Omental fat pad (tissue), 4 donors: ENCODE measurements at places on chromosomes 3 and 15.

- no peak for DNase-seq
Measured at GRCh38 chr3:129467932-129468331, 27.9 kb downstream of the IFT122 start.

- no peak for DNase-seq
Measured at GRCh38 chr3:158333736-158334135, 223.8 kb downstream of the RSRC1 start.

DNA sequence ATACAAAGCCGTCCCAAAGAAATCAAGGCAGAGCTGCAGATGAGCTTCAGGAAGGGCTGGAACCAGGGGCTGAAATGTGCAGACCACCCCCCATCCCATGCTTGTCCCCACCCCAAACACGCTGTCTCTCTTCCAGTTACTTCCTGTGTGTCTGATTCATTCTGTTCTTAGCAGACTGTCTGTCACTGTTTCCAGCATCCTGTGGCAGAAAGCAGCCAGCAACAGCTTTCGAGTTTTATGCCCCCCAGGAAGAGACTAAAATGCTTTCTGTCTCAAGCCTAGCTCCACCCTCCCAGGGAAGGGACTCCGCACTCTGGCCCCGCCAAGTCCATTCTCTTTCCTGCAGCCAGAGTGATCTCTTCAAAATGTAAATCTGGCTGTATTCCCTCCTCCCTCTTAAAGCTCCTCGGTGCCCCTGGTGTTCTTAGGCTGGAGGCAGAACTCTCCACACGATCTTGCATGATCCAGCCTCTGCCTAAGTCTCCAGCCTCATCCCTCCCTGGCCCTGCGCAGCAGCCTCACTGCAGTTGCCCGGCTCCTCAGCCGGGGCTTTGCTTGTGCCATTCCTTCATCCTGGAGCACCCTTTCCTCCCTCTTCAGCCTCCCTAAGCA is 41.5 kb downstream of the HRH1 start:
- no peak for DNase-seq

DNA sequence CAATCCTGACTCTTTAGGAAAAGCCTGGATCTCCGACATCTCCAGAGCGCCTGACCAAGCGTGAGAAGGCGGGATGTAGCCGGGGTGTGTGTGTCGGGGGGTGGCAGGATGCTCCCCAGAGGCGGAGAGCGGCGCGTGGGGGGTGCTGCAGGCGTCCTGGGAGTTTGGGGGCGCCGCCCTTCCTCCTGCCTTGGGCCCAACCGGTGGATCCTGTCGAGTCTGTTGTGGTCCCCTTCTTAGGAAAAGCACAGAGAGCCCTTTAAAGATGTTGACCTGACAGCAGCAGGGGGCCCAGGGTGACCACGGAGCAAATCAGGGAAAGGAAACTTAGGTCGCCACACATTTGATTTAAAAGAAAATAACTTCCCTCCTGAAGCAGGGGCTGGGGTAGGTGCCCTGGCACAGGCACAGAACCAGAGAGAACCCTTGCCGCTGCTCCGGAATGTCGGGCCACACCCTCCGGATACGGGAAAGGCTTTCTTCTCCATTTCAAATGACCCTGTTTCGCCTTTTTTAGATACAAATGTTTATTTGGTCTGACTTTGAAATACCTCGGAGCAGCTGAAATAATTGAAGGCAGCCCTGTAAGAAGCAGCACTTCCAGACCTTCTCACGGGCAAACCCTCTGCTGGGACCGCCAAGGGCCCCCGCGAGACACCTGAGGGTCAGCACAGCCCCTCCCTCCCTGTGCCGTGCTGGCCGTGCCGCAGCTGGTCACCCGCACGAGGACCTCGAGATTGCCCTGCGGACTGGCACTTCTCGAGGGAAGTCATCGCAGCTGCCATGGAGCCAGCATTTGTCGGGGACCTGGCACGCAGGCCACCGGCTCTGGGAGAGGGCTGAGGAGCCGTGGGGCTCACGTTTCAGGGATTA is 102.9 kb upstream of the KLF13 start:
- DNase-seq = no peak

- no peak for DNase-seq
Measured at GRCh38 chr3:126525091-126525852, 1.3 kb downstream of the CHST13 start.

DNA sequence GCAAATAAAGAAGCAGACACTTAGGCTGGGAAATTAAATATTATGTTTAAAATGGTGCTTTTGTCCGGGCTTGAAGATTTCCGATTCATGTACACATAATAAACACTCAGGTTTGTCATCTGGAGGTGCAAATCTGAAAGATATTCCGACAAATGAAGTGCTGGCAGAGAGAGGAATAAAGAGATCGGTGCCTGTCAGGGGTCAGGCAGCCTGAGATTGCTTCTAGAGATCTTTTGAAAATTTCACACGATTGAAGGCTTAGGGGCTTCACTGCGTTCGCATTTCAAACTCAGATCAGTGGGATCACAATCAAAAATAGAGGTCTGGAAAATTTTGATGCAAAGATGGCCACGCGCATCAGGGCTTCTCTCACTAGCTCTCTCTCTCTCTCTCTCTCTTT is 33.2 kb downstream of the NR2F2 start:
- no peak for DNase-seq

- DNase-seq = no peak
Measured at GRCh38 chr15:71779073-71779797, 31.1 kb upstream of the NR2E3 start.

- DNase-seq = no peak
Measured at GRCh38 chr15:73424506-73424905, 18.5 kb upstream of the REC114 start.

DNA sequence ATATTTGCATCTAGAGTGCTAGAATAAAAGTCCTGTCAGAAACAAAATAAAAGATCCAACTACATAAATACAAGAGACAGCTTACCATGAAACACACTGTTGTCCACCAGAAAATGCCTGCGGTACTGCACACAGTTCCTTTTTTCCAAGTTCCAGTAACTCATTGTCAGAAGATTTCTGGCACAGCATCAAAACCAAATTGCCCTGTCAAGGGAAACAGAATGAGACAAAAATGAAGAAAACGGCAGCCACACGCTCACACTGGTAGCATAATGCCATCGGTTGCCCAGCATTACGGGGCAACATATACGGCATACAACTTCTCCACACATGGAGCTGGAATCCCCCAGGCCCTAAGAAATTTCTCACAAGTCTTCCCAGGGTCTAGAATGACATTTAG is 40.8 kb downstream of the PLCH1 start:
- DNase-seq = no peak
